ENCODE measurements at places on chromosomes 6 and 20.

DNA sequence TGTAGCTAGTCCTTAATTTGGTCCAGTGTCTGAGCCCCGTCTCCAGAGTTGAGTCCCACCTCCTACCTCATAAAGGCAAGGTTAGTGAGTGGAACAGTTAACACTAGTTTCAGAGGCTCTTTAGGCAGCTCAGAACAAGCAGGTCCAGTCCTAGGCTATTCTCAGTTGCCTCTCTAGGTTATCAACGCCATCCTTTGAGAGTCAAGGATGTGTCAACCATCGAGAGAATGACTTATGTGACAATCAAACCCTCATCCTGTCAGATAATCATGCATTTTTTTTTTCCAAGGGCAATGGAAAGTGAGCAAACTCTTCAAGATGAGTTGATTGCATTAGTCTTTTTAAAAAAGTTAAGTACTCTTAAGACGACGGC, 64.0 kb upstream of the TXNDC5 start:
- DNase-seq = no peak

DNA sequence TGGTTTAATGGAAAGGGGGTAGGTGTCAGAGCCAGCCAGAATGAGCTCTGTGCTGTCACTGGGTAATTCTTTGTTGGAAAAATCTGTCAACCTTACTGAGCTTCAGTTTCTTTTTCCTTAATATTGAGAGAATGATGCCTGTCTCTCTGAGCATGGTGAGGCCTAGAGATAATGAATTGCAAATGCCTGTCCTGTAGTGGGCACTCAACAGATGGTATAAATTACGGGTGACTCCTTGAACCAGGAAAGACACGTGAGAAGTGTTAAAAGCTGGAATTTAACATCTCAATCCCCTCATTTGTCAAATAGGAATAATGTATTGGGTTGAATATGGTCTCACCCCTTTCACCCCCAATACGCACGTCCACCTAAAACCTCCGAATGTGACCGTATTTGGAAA, 74.9 kb downstream of the ADTRP start:
- DNase-seq = no peak

- no peak for DNase-seq
These were observed 108.2 kb upstream of the SALL4 start for GRCh38 chr20:51910321-51911050.

- no peak for DNase-seq
These were observed 27.4 kb downstream of the GHRH start for GRCh38 chr20:37234254-37234581.

DNA sequence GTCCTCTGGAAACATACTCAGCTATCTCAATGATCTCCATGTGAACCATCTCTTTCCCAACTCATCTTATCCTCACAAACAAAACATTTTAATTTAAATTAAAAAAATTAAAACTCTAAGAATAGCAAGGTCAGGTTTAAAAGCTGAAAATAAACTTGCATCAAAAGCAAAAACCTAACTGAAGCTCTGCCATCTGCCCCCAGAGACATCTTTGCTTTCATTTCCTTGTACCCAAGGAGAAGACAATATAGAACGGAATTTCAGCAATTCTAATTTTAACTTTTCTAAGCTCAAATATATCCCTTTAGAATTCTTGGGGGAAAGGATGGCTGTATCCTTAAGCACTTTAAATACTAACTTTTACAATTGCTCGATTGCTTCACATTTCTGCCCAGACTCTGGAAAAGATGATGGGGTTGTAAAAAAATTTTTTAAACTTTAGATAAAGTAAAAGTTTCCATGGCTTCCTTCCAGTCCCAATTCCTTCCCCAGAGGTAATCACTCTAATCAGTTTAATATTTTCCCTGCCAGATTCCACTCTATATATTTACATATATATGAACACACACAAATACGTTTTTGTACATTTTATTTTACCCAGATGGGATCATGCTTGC, 69.2 kb upstream of the SMIM29 start:
- DNase-seq = no peak

- no peak for DNase-seq
These were observed 3.9 kb downstream of the NFS1 start for GRCh38 chr20:35695245-35695749.

- DNase-seq = no peak
These were observed 200.2 kb downstream of the CENPW start for GRCh38 chr6:126540161-126540560.

DNA sequence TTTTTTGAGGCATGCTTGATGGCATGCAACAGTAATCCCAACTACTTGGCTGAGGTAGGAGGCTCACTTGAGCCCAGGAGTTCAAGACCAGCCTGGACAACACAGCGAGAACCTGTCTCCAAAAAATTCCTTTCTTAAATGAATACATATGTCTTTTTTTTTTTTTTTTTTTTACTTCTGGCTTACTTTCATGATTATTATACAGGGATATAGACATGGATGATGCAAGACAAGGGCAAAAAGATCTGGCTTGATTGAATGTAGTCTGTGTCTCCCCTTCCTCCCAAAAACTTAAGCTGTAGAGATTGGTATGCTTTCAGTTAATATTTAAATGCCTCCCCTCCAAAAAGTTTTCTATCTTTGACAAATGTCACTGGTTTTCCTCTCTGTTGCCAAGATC, 7.6 kb downstream of the SNX3 start:
- no peak for DNase-seq

GRCh38 chr6:117938311-117938995, 31.4 kb downstream of the SLC35F1 start:
- DNase-seq = no peak

DNA sequence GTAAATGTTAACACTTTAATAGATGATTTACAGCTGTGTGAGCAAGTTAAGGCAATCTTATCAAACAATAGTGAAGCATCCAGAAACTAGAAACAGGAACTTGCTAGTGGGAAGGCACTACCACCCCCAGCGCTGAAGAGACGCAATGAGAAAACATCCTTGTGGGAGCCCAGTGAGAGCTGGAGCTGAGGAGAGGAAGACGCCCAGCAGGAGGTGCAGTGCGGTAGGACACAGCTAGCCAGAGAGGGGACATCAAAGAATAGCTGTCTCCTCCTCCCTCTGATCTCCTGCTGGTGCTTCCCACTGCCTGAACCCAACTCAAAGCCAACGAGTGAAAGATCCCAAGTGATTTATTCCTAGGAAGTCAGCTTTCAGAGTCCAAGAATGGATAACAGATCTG, 140.3 kb downstream of the COL12A1 start:
- DNase-seq = no peak

- no peak for DNase-seq
These were observed 3.6 kb downstream of the ADAM33 start for GRCh38 chr20:3678198-3678597.

- no peak for DNase-seq
These were observed 93.7 kb downstream of the MYO6 start for GRCh38 chr6:75842732-75843131.

- no peak for DNase-seq
These were observed 1.7 kb upstream of the HSD17B8 start for GRCh38 chr6:33202799-33203198.

DNA sequence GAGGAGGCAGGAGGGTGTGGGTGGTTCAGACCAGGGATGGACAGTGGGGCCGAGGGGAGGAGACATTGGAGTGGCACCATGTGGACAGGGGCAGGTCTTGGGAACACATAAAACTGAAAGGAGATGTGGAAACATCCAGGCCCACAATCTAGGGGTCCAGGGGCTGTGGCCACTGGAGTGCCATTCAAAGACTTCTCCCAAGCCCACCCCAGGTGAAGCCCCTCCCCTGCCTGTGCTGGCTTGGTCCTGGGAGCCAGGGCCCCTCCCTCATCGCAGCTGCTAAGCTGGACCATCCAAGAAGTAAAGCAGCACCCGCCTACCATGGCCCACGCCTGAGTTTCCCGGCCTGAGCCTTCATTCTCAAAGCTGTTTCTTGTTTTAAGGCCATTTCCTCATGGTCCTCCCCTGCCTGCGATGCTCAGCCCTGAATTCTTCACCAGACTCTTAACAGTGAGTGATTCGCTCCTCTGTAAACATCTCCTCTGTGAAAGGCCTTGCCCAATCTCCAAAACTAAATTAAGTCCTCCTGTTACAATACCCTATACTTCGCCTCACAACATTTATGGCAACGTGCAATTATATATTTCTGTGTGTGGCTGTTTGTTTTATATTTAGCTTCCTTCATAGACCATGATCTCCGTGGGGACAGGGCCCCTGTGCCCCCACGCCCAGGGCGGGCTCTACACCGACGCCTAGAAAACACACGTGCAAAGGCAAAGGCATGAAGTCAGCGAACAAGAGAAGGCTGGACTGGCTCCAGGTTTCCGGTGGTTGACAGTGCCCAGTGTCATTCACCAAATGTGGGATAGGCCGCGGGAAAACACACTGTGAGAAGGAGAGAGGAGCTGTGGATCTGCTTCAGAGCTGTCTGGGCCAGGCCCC, 267.8 kb downstream of the ERMARD start:
- DNase-seq = no peak

GRCh38 chr20:57871237-57871632, 161.4 kb upstream of the PMEPA1 start:
- DNase-seq = no peak

DNA sequence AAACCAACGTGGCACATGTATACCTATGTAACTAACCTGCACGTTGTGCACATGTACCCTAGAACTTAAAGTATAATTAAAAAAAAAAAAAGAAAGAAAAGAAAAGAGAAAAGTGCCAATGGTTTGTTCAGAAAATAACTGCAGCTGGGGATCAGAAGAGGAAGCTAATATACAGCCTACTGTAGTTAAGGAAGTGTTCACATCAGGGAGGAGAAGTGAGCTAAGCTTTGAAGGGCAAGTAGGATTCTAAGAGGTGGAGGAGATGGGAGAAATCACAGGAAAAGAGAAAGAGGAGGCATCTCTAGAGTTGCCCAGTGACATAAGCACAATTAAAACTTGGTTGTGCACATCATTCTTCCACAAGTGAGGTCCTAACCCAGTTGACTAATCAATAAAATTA, 214.4 kb upstream of the DTNBP1 start:
- DNase-seq = no peak

DNA sequence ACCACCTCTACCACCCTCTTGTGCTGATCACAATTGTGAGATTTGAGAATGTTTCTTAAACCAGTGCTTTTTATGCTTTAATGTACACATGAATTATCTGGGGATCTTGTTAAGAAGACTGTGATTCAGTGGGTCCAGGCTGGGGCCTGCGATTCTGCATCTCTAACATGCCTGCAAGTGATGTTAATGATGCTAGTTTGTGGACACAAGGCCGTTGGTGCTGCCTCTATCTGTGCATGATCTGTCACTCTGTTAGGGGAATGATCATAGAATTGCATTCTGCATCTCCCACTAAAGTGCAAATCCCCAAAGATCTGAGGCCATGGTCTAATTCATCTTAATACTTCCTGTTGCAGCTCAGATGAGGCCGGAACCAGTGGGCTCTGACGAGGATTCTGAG, 746.5 kb downstream of the PTPRT start:
- no peak for DNase-seq

GRCh38 chr20:53570446-53571276, 23.0 kb downstream of the ZNF217 start:
- DNase-seq = no peak
